Stomach (tissue), 19 donors: ENCODE measurements at places on chromosomes 3 and 15. TPM values are rescaled to one million over a fixed set of nuclear protein-coding genes. Genes with fewer than 3 reads are reported as not detected.
A peak's percentile ranks its signal among the peaks of the same experiment; 100 is the strongest.

C3orf20 gene
- total RNA-seq, result 0.37 TPM

- H3K4me1 ChIP-seq, result no peaks in the 10 kb centered on the region
- no peak overlapping the region for H3K4me3 ChIP-seq
- H3K27ac ChIP-seq, result no peak overlapping the region
- no peaks in the 10 kb centered on the region for H3K27me3 ChIP-seq
Measured at GRCh38 chr3:187946163-187946691, 201.0 kb upstream of the BCL6 start.

DNA sequence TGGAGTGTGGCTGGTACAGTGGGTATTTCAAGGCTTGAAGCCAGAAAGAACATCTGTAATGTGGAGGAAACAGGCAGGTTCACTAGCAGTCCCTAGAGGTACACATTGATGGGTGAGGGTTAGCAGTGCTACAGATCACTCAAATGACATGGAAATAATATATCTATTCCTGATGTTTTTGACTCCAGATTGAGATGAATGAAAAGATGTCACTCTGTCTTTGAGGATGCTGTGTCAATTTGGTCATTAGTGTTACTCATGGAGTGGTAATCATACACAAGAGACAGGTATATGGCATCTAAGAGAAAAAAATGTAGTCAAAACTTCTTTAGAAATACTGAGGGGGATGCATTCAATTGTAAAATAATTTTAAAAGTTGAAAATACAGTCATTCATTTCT, 135.1 kb downstream of the ZIC1 start:
- no peak overlapping the region for H3K4me3 ChIP-seq
- DNase-seq, result no peak
- H3K4me1 ChIP-seq, result no peaks in the 10 kb centered on the region
- no peaks in the 10 kb centered on the region for H3K36me3 ChIP-seq
- no peak overlapping the region for H3K27ac ChIP-seq

- no peaks in the 10 kb centered on the region for H3K27me3 ChIP-seq
- no peaks in the 10 kb centered on the region for H3K4me1 ChIP-seq
- DNase-seq, result no peak
- H3K36me3 ChIP-seq, result no peaks in the 10 kb centered on the region
Measured at GRCh38 chr3:126671521-126671920, 16.6 kb upstream of the TXNRD3 start.

DNA sequence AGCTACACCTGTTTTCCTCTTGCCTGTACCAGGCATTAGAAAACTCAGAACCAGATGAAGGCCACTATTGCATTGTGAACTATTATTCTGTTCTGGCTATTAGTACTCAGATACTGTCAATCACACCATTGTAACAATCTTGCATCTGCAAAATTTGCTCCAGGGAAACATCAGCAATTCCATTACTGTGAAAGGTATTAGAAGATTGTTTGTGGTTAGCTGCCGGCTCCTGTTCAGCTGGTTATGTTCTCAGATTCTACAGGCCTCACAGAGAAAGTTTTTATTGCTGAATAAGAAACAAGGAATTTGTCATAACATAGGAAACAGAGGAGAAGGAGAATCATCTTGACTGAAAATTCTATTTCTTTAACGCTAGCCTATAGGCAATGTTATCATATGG, 179.9 kb downstream of the PLOD2 start:
- no peak overlapping the region for H3K27ac ChIP-seq
- H3K4me3 ChIP-seq, result no peak overlapping the region
- no peak for DNase-seq
- H3K4me1 ChIP-seq, result no peaks in the 10 kb centered on the region
- no peaks in the 10 kb centered on the region for H3K27me3 ChIP-seq

GRCh38 chr3:175240921-175241320, 381.8 kb downstream of the NAALADL2 start:
- H3K4me1 ChIP-seq, result no peaks in the 10 kb centered on the region
- no peaks in the 10 kb centered on the region for H3K36me3 ChIP-seq
- no peaks in the 10 kb centered on the region for H3K27me3 ChIP-seq
- DNase-seq, result no peak

DNA sequence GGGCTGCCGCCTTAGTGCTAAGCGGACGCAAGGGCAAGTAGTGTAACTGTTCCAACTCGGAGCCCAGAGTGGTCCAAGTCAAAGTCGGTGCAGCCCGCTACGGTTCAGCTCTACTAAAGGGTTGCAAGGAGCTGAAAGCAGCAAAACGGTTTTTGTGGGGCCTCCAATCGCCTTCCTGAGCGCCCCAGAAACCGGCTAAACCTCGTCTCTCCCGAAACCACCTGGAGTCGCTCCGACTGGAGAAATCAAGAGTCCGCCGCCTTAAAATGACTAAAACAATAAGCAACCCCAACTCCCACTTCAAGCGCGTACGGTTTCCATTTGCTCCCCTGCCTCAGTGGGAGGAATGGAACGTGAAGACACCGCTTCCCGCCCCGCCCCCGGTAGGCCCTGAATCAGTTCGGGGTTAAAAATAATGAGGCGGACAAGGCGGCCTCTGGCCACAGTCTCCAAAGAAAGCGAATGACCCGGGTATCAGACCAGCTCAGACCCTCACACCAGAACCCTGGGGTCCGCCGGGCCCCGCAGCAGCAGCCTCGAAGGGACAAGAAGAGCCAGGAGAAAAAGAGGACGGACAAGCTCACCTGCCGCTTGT, 401 bp downstream of the SEC11A start:
- H3K4me1 ChIP-seq, result peaks cover 34% of the 10 kb centered on the region
- H3K36me3 ChIP-seq, result peaks cover 9% of the 10 kb centered on the region
- H3K27ac ChIP-seq, result peak overlapping the region; percentile 99
- DNase-seq, result peak; percentile 59
- peak overlapping the region; percentile 87 for H3K4me3 ChIP-seq
- no peaks in the 10 kb centered on the region for H3K27me3 ChIP-seq

DNA sequence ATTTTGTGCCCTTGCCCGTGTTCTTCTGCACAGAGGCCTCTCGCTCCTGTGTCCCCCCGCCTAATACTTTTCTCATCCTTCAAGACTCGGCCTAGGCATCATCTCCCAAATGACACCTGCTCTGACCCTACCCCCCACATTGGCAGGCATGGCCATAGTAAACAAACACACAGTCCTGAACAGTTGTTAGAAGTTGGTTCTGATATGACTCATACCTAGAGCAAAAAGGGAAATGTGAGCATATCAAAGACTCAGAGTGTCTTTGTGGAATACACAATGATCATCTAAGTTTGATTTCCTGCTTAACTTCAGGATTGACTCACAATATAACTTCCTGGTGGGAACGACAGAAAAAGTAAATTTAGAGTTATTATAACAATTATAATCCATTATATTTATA, 120.5 kb downstream of the POLR2M start:
- H3K36me3 ChIP-seq, result no peaks in the 10 kb centered on the region
- H3K4me1 ChIP-seq, result no peaks in the 10 kb centered on the region
- H3K27ac ChIP-seq, result no peak overlapping the region
- H3K27me3 ChIP-seq, result no peaks in the 10 kb centered on the region
- DNase-seq, result no peak
- no peak overlapping the region for H3K4me3 ChIP-seq

IL5RA gene
- not detected for total RNA-seq

DNA sequence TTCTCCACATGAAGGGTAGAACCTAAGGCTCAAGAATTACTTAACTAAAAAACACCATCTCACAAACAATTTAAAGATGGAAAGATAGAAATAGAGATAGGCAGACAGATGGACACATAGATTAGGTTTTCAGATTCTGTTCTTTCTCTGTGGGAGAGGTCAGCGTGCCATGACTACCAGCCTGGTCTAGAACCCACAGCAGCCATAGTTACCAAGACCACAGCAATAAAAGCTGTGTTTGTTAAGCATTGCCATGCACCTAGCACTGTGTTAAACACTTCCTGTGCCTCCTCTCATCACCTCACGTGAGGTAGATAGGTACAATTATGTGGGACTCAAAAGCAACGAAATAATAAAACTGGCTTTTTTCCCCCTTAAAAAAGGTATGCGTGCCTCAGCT, 83.1 kb upstream of the TSEN2 start:
- no peak overlapping the region for H3K27ac ChIP-seq
- H3K4me3 ChIP-seq, result no peak overlapping the region
- no peaks in the 10 kb centered on the region for H3K27me3 ChIP-seq
- H3K4me1 ChIP-seq, result no peaks in the 10 kb centered on the region
- no peaks in the 10 kb centered on the region for H3K36me3 ChIP-seq

DNA sequence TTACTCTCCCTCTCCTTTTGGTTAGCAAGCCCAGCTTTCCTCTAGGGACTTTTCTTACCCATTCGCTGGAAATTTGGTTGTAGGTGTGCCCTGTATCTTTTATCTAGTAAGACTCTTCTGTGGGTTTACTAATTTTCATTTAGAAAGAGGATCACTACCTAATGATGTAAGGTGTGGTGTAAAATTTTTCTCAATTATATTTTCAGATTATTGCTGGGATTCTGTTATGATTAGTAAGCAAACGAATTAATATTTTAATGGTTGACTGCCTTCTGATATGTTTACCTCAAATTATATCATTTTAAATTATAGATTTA, 28.5 kb downstream of the PLCL2 start:
- no peak overlapping the region for H3K27ac ChIP-seq
- H3K4me1 ChIP-seq, result peaks cover 17% of the 10 kb centered on the region
- DNase-seq, result no peak
- H3K27me3 ChIP-seq, result no peaks in the 10 kb centered on the region
- H3K4me3 ChIP-seq, result no peak overlapping the region

CMTM7 gene
- total RNA-seq, result 10.5 TPM

DNA sequence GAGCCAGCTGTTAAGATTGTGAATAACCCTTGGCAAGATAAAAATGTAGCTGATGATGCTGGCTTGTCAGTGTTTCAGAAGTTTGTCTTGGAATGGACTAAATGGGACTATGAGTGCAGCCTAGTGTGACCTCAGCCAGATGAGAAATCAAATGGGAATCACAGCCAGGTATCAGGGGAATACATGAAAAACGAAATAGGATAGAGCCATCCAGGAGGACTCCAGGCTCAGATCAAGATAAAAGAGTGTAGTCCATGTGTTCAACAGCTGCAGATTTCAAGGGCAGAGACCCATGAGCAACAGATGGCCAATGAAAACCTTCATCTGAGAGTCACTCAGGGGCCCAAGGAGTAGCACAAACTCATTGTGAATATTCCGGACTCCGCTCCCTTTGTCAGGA, 1080.9 kb upstream of the CADM2 start:
- H3K4me3 ChIP-seq, result no peak overlapping the region
- DNase-seq, result no peak
- H3K4me1 ChIP-seq, result no peaks in the 10 kb centered on the region

TMEM108 gene
- 0.43 TPM for total RNA-seq

DNA sequence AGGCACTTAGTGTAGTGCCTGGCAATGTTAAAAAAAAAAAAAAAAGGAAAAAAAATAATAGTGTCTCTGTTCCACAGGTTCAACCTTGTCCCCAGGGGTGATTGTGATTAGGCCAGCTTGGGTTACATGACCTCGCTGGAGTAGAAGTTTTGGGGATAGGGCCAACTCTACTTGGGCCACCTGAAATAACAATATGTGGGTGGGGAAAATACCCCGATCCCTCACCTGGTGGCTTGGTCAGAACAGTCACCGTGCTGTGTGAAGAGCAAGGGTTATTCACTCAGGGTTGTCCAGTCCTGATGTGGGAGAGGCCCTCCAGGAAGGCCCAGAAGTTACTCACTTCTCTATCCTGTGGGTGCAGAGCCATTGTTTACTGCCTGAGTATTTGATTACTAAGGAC, 19.5 kb downstream of the XYLB start:
- H3K4me3 ChIP-seq, result no peak overlapping the region
- peaks cover 98% of the 10 kb centered on the region for H3K36me3 ChIP-seq
- no peak overlapping the region for H3K27ac ChIP-seq
- no peak for DNase-seq

- peaks cover 92% of the 10 kb centered on the region for H3K36me3 ChIP-seq
- no peak overlapping the region for H3K27ac ChIP-seq
- no peak overlapping the region for H3K4me3 ChIP-seq
- no peaks in the 10 kb centered on the region for H3K27me3 ChIP-seq
Measured at GRCh38 chr15:41466711-41467110, 27.0 kb upstream of the ITPKA start.

- DNase-seq, result no peak
- H3K4me1 ChIP-seq, result peaks cover 10% of the 10 kb centered on the region
- H3K27me3 ChIP-seq, result no peaks in the 10 kb centered on the region
- no peak overlapping the region for H3K4me3 ChIP-seq
Measured at GRCh38 chr3:168141405-168141998, 45.8 kb upstream of the GOLIM4 start.

- no peaks in the 10 kb centered on the region for H3K4me1 ChIP-seq
- no peak for DNase-seq
- no peak overlapping the region for H3K4me3 ChIP-seq
- no peaks in the 10 kb centered on the region for H3K36me3 ChIP-seq
Measured at GRCh38 chr3:130384476-130385025, 39.1 kb downstream of the COL6A5 start.

DNA sequence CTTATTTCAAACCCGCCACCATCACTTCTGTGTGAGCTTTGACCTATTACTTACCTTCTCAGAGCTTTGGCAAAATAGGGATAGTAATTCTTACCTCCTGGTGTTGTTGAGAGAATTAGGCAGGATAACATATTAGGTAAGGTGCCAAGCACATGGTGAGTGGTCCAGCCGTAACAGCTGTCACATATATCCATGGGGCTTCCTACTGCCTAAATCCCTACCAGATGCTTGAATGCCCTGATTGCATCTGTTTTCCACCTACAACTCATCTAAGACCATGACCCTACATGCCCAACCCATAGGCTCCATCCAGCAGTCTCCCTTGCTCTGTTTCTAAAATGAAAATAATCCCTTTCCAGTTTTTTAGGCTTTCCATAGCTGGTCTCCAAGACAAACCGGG, 162.3 kb upstream of the NR2E3 start:
- no peak overlapping the region for H3K4me3 ChIP-seq
- no peaks in the 10 kb centered on the region for H3K36me3 ChIP-seq
- no peaks in the 10 kb centered on the region for H3K27me3 ChIP-seq
- peaks cover 35% of the 10 kb centered on the region for H3K4me1 ChIP-seq

DNA sequence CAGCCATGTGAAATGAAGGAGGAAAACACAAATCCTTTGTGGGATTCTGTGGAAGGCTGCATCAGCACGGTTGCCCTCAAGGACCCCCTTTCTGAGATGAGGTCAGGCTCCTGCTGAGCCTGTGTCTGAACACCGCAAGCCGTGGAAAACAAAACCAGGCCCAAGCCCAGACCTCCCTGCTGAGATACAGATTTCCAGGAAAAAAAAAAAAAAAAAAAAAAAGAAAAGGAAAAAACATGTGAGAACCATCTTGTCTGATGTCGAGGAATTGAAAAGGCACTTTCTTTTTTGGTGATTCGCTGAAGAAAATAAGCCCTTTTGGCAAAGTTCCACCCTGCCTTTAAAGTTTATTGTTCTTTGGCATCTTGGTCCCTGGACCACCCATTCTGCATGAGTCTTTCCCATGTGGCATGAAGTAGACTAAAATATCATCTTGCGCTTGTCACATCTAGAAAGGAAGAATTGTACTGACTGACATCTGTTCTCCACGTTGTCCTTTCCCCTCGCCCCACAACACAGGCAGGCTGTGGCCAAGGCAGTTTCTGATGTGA, 117.6 kb downstream of the CHST2 start:
- H3K27ac ChIP-seq, result no peak overlapping the region
- no peaks in the 10 kb centered on the region for H3K36me3 ChIP-seq
- no peak overlapping the region for H3K4me3 ChIP-seq

DNA sequence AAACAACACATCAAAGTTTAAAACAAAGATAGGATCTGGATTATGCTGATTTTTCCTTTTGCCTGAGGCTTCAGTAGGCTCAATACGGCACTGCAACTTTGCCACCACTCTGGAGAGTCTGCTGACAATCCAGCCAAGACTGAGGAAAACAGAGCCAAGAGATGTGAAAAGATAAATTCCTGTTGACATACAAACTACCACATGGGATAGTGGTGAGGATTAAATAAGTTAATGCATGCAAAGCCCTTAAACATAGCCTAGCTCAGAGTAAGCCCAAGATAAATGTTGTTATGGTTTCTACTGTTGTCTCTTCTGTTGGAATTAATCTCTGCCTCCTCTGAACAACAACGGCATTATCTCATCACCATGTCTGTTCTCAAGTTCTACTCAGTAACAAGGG, 245.9 kb upstream of the LMCD1 start:
- no peak overlapping the region for H3K4me3 ChIP-seq
- H3K36me3 ChIP-seq, result no peaks in the 10 kb centered on the region
